ENCODE measurements at places on chromosomes 1 and 21.

- DNase-seq: no peak
Measured at GRCh38 chr1:87592156-87592555, 263.5 kb downstream of the LMO4 start.

- peak; percentile 26 for DNase-seq
Measured at GRCh38 chr1:91282695-91283420, 121.8 kb downstream of the HFM1 start.

DNA sequence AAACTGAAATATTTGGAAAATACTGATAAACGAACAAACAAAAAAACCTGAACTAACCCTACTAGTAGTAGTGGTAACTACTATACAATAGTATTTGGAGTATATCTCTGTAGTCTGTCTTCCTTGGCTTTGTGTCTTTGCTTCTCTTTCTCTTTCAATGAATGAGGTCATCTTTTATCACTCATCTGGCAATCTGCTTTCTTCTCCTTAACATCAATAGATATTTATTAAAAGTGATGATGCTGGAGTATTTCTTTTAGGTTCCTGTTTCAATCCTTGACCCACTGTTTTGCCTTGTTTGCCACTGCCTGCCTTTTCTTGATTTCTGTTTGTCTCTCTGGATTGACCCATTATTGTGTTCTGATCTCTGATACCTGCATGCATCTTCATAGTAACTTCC is 71.5 kb downstream of the ROR1 start:
- no peak for DNase-seq

DNA sequence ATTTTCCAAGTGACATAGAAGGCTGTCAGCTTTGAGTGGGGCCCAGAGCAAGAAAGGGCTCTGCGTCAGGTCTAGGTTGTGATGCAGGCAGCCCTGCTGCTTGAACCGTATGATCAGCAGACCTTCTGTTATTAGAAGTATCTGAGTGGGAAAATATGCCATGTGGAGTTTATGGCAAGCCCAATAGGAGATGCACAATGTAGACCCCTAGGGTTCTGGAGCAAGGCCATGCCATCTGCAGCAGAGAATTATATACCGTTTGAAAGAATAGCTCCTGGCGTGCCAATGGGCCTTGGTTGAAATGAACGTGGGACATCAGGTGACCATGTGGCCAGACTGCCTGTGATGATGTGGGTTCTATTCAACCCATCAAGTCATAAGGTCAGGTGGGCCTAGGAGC is 44.1 kb upstream of the ZBTB18 start:
- DNase-seq: no peak

DNA sequence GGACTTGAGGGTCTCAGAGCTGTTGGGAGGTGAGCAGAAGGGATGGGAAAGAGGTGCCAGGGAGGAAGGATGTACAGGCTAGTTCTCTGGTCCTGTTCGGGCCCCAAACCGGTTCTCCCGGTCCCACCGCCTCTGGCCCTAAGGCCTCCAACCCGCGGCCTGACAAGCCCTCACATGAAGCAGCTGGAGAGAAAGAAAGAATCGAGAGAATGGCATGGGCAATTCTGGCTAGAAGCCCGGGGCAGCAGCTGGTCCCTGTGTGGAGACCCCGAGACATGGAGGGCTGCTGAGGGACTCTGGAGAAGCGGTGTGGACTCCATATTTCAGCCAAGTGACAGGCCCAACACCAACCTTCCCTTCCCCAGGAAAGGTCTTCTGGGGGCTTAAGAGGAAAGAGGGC is 730 bp downstream of the CDC42SE1 start:
- DNase-seq: no peak

DNA sequence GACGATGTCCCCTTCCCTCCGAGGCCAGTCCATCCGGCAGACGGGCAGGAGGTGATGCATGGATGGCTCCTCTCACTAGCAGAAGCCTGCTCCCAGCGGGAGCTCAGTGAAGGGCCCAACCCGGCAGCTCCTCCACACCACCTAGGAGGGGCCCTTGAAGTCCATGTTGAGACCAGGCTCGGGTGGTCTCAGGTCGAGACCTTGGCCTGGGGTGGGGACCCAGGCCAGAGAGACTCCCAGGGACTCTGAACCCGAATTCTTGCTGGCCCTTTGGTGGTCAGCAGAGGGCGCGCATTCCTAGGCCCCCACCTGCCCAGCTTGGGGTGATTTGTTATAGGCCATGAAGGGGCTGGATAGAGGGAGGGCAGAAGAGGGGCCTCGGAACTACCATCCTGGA is 642 bp upstream of the NT5C1A start:
- DNase-seq: no peak

DNA sequence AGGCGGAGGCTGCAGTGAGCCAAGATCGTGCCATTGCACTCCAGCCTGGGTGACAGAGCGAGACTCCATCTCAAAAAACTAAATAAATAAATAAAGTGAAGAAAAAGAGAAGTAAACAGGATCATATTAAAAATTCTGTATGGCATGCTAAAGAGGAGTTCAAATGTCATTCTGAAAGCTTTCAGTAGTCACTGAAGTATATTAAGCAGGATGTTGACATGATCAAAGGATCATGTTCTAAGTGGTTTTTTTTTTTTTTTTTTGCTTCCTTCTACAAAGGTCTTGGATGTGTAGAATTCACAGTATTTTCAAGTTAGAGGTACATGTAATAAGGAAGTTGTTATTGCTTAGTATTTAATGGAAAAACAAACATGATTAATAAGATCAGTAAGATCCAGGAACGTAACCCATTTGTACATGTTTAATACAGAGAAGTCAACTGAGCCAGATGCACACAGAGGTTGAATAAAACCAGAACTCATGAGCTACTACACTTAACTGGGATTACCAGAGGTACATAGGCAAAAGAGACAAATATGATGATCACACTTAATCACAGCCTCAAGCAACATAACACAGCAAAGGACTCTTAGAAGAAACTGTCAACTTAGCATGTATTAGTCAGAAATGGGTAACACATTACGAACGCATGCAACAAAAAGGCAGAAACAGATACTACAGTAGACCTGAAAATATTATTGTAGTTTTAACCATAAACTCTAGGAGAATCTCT is 12.2 kb downstream of the CDC42BPA start:
- DNase-seq: no peak

DNA sequence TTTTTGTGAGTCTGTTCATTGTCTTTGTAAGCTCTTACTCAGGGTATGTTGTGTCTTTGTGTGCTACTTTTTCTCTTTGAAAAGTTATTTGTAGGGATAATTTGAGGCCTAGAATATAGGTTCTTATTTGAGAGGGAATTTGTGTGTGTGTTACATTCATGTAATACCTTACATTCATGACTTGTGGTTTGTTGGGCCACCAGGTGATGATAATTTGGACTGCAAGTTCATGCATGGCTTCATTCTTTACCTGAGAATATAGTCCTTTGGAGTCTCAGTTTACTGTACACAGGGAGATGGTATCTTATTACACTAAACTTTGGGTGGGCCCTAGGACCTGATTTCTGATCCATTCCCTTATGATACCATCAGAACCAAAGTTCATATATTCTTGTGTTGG is 51.8 kb upstream of the FASLG start:
- no peak for DNase-seq

- no peak for DNase-seq
Measured at GRCh38 chr1:116201911-116202310, 90.7 kb downstream of the MAB21L3 start.

DNA sequence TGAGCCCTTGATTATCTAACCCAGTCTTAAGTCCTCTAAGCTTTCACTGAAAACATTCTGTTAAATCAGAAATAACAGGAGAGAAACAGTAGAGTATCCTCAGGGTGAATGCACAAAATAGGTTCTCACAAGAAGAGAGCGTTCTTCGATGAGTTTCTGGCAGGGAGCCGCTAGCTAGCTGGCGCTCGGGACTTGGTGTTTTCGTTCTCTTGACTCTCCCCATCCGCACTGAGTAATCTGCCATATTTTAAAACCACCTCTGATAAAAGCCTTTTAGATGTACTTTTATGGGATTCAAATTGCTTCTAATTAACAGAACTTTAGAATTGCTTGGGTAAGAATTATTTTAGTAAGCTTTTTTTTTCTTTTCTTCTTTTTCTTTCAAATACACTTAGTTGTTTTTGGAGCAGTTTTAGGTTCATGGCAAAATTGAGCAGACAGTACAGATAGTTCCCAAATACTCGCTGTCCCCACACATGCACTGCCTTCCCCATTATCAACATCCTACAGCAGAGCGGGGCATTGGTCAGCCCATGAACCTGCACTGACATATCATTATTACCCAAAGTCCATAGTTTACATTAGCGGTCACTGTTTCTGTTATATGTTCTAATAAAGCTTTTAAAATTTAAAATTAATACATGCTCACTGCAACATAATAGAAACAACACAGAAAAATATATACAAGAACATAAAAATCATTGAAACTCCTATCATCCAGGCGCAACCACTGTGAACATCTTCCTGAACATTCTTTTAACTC is 35.4 kb downstream of the PRDM2 start:
- DNase-seq: no peak

DNA sequence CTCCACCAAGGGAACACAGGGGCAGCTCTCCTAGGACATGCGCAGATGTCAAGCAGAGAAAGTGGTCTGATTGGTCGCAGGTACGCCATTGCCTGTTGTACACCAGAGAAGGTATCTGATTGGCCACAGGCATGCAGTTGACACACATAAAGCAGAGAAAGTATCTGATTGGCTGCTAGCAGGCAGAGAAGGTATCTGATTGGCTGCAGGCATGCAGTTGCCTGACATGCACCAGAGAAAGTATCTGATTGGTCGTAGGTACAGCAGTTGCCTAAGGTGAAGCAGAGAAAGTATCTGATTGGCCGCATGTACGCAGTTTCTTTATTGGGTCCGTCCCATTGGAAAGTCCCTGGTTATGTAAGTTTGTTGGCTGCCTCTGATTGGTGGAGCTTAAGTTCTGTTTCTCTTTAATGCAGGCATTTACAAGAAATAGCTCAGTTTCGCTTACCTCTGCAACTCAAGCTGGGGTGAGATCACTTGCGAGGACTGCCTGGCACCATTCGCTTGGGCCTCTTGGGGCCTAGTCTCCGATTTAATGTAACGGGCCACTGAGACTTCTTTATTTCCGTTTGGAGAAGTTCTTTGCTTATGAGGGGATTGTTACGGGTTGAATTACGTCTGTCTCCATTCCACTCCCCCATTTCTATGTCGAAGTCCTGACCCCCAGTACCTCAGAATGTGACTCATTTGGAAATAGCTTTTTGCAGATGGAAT is 74.2 kb downstream of the SIK1 start:
- DNase-seq: no peak

DNA sequence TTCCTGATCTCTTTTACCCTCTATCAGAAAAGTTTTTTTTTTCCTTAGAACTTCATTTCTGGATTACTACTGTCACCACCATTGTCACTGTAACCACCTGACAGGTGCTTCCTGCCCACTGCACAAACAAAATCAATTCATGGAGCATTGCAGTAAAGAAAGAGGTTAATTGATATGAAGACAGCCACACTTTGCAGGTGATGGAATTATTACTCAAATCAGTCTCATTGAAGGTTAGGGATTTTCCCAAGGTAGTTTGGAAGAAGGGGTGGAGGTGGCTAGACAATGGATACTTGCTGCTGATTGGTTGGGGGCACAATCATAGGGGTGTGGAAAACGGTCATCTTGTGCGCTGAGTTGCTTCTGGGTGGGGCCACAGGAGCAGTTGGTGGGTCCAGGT is 230.8 kb upstream of the CACYBP start:
- no peak for DNase-seq

GRCh38 chr1:162736184-162736583 is 54.3 kb upstream of the HSD17B7 start:
- no peak for DNase-seq

- no peak for DNase-seq
Measured at GRCh38 chr1:226949401-226949800, 9.3 kb downstream of the COQ8A start.
